ENCODE measurements at places on chromosomes 5 and 9.

GRCh38 chr9:138075961-138076649 lies 198.5 kb downstream of the CACNA1B start:
- no peak for DNase-seq

DNA sequence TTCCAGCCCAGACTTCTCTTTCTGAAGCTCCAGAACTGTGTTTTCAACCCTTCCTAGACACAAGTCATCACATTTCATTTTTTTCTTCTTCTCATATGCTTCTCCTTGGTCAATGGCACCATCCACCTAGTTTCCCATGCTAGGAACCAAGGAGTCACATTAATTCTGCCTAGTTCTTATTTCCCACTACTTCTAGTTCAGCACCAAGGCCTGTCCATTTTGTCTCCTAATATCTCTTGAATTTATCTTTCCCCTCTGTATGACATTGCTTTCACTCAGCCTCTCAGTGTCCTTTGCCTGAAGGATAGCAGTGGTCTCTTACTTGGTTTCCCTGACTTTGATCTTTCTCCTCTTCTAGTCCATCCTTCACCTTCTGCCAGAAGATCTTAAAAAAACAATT lies 38.8 kb downstream of the ARHGEF28 start:
- DNase-seq, result no peak

- DNase-seq, result no peak
These were observed 145.6 kb downstream of the FBXL7 start for GRCh38 chr5:15645381-15646160.

- DNase-seq, result no peak
These were observed 12.1 kb downstream of the OR2V2 start for GRCh38 chr5:181159286-181160151.

GRCh38 chr9:93792358-93792757 lies 162.8 kb downstream of the BARX1 start:
- DNase-seq, result no peak

DNA sequence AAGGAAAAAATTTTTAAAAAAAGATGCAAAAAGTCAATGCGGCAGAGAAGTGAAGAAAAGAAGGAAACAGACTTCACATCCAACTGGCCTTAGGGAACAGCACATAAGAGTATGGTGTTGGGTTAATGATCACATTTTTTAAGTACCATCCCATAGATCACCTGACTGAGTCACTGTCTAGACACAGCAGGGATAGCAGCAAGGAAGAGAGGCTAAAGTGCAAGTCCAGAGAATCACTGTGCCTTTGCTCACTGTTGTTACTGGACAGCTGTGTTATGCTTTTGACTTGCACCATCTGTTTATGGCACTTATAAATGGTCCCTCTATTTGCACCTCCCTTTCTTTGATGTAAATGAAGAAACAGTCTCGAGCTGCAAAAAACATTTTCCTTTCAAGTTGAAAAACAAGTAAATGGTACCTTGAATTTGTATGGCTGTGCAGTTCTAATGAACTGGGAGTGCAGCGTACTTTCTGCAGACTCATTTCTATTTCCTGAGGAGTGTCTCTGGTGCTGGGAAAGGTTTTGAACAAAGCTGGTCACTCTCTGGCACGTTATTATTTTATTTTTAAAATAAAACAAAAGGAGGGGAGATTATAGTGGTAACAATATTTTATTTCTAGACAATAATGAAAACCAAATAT lies 84.2 kb downstream of the TRPM6 start:
- DNase-seq, result no peak

- DNase-seq, result no peak
These were observed 10.4 kb upstream of the TCF7 start for GRCh38 chr5:134103998-134104654.

- no peak for DNase-seq
These were observed 21.0 kb downstream of the NR2F1 start for GRCh38 chr5:93603793-93604643.

GRCh38 chr5:58842852-58843251 lies 260.0 kb downstream of the RAB3C start:
- no peak for DNase-seq

GRCh38 chr9:113957821-113958341 lies 81.8 kb downstream of the ZNF618 start:
- no peak for DNase-seq

DNA sequence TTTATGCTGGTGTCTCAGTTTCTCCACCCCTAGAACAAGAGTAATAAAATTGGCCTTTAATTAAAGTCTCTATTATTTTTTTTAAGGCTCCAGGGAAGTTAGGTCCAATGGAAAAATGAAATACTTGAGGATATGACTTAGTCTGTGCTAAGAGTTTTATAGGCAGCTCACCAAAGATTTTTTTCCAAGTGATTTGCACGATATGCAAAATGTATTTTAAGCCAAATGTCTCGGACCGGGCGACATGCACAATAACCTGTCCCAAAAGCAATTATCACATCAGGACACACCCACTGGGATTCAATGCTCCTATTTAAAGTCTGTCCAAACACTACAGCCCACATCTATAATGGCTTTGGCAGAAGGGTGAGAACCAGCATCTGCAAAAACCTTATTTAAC lies 136.1 kb upstream of the ANKH start:
- no peak for DNase-seq

GRCh38 chr5:176687881-176688280 lies 40.6 kb downstream of the TSPAN17 start:
- no peak for DNase-seq

- DNase-seq, result no peak
These were observed 14.2 kb upstream of the AHRR start for GRCh38 chr5:307306-307705.

- DNase-seq, result no peak
These were observed 535 bp downstream of the JMY start for GRCh38 chr5:79236362-79236969.

- no peak for DNase-seq
These were observed 3.7 kb downstream of the TLN1 start for GRCh38 chr9:35728041-35728971.

DNA sequence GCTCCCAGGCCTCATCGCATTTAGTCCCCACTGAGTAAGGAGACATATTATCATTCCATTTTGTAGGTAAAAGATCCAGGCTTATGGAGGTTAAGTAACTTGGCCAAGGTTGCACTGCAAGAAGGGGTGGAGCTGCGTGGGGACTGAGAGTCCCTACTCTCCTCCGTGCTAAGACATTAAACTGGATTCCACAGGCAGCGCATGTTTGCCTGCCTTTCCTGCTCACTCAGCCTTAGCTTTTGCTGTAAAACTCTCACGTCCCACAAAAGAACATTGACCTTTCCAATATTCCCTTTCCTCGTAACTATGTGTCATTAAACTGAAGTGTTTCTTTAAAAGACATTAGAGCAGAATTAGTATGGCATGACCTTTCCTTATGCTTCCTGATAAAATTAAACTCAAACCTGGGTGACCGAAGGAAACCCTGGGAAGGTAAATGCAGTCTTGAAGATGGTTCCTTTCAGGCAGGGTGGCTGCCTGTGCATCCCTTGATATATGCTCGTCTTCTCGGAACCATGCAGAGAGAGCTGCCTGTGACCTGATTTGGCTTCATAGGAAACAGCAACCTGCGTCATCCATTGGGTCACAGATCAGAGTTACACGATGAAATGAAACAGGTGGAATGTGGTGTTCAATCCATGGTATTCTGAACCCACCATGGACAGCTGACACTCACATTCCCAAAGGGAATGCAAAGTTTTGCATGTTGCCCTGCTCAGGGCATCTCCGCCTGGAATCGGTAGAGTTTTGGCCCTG lies 85.9 kb downstream of the TMEM252 start:
- DNase-seq, result no peak

DNA sequence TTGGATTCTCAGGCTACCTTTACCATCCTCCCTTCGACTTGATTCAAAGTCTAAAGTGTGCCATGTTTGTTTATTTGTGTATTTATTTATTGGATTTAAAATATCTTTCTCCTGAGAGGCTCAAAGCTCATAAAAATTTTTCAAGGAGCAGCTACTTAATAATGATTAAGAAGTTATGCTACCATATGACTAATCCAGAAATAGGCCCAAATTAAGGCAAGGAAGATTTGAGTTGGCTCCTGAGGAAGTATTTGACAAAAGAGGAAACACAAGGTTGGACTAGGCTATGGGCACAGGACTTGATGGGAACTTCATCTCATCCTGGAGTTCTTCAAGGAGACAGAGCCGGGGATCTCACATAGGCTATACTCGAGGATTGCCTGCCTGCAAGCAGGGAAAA lies 22.4 kb upstream of the PPP2CA start:
- no peak for DNase-seq

- DNase-seq, result no peak
These were observed 152.7 kb upstream of the CYLC2 start for GRCh38 chr9:102842423-102842822.

DNA sequence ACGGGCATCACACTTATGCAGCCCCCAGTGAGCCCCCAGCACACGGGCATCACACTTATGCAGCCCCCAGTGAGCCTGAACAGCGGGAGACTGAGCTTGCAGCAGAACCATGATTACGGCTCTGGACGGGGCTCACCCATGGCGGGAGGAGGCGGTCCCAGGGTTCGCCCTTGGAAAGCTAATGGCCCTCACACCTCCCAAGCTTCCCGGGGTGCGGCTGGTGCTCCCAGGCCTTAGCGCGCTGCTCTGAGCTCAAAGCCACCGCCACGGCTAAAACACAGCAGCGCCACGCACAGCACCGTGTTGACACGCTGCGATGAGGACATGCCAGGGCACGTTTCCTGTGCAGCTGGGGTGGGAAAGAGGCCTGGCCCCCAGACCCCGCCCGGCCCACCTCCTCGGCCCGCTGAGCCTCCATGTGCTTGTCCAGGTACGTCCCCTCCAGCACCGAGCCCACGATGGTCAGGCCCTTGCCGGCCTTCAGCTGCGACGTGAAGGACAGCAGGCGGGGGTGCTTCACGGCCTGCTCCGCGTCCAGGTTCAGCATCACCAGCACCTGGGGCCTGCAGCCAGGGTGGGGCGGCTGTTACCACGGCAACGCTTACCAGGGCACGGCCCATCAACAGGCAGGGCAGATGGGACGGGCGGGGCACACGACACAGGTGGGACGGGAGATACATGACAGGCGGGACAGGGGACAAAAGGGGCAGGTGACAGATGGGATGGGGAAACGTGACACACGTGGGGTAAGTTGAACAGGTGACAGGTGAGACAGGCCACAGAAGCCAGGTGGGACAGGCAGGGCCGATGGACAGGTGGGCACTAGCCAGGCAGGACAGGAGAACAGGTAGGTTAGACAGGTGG lies 38.4 kb downstream of the SLC12A7 start:
- DNase-seq, result no peak

DNA sequence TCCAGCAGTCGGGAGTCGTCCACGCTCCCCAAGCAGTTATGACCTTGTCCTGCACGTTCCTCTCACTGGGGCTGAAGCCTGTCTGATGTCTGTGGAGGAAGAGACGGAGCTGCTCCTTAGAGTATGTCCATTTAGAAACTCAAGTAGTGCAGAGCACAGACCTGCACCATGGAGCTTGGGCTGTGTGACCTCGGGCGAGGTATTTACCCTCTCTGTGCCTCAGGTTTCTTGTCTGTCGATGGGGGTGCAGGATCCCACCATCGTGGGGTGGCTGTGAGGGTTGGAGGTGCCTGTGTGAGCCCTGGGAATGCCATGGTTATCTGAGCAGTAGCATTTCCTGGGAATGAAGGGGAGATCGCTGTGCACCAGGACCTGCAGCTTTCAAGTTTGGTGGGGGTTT lies 14.2 kb downstream of the TRAF2 start:
- no peak for DNase-seq

DNA sequence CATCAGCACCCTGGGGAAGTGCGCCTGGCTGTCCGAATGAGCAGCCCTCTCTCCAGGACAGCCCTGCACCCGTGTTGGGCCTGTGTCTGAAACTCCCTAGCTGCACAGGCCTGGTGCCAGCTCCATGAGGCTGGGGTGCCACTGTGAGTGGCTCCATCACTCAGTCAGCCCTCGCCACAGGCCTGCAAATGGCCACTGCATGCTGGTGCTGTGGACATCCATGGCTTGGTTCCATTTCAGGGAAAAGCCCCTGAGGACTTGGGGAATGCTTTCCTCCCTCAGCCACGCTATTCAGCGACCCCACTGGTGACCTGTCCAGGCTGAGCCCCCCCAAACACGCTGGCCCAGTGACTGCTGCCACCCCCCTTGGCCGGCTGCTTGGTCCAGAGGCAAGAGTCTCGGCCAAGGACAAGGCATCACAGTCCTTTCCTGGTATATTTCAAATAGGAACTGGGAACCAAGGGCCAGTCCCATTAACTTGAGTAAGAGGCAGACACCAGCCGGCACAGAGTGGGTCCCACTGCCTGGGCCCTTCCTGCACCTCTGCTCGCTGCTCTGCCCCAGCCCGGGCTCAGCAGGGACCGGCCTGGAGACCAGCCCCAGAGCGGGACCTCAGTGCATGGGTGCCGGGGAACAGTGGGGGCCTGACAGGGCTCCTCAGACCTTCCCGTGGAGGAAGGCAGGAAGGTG lies 181.3 kb downstream of the AUH start:
- DNase-seq, result no peak

DNA sequence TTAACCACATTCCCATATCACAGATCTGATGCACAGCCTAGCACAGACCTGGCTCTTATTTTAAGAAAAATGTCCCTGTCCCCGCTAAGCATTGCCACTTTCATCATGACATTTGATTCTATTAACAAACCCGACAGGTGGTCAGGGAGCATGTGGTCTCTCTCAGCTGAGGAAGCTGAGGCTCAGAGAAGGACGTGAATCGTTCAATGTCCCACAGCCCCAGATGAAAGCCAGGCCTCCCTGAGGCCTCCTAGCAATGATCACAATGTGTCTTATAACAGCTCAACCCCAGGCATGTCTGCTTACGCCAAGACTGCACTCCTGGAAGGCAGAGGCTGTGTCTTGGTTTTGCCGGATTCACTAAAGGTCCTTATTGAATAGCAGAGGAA lies 10.4 kb upstream of the CRB2 start:
- DNase-seq, result no peak

DNA sequence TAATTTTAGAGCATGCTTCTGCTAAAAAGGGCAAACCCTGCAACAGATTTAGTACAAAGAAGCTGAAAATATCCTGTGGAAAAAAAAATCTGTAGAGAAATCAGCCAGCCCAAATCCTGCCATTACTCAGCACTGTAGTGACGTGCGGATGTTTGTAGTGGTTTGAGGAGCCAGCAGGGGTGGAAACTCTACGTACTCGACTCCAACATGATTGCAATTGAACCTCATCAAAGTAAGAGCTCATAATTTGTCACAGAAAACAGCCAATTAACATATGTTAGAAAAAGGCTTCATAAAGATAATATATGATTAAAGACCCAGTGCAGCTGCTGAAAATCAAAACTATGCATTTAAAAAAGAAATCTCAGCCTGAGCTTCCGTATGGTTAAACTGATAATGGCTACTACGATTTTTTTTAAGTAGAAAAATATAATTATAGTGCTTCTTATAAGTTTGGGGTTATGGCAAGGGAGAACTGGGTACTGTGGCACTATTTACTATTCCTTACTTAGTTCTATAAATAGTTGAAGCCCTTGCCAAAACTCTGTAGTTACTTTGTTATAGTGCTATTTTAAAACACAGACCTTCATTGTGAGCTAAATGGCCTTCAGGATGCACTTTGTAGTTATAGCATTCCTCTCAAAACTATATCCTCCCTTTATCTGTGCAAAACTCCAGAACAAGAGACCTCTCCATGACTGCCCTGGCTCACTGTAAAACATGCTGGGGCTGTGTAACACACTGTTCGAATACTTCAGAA lies 49.4 kb downstream of the MEF2C start:
- no peak for DNase-seq

Measured in cerebellar nuclear complex (tissue), 1 donor.